ENCODE measurements at places on chromosomes 1 and 21.

- DNase-seq, result no peak
Observed at GRCh38 chr1:161185282-161185682, 8.0 kb upstream of the B4GALT3 start.

DNA sequence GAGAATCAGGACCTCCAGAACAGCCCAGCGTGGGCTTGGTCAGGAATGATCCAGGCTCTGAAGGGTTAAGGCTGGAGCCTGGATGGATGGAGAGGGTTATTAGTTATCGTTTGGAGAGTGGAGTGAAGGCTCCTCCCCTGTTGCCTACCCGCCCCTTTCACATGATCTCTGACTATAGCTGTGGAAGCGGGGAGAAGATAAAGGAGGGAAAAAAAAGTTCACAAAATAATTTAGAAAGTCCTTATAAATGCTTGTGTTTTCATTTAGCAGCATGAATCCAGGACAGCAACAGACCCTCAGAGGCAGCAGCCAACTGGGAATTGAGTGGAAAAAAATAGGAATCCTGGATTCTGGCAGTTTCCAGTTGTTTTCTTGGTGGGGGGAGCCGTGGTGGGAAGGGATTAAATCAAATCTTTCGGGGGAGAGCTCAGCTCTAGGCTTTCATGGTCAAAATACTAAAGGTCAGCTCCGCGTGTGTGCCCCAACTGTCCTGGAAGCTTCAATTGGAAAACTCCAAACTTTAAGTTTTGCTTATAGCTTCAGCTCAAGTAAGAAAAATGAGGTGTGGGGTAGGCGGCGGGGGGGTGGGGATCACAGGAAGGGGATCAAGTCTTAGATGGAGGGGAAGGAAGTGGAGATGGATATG, 595 bp upstream of the DDR2 start:
- DNase-seq, result no peak

- DNase-seq, result no peak
Observed at GRCh38 chr1:37866491-37866890, 7.1 kb upstream of the MTF1 start.

GRCh38 chr1:199273837-199274379, 635.1 kb downstream of the PTPRC start:
- DNase-seq, result peak; percentile 31

DNA sequence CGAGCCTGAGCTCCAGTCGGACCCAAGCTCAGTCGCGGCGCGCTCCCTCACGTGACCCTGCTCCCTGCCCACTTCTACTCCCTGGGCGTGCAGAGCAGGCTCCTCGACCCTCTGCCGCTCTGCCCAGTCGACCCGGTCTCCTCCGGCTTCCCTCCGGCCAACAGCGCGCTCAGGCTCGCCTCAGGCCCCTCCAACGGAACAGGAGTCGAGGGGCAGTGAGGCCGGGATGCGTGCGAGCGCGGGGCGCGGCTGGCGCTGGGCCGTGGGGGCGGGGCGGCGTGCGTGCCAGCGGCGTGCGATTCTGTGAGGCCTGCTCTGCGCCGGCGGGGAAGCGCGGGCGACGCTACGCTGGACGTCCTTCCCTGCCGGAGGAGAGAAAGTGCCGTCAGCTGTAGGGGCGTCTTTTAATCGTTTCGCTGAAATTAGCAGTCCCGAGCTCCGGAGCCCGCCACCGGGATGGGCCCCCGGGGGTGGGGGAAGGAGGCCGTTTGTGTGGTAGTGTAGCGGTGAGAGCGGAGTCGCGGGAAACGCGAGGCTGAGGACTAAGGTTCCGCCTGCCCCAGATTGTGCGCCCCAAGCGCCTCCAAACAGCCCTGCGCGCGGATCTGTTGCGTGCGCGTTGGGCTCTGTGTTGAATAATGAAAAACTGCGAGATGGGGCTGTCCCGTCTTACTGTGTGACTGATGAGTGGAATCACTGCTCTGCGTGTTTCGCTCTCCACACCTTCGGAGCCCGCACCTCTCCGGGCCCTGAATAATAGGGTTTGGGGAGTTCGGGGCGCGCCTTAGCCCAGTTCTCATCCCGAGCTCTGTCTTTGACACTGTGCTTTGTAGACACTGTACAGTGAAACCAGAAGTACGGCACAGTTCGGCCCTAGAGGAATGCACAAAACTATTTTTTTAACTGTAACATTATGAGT, at the start of gene ACBD6:
Gene ACBD6 (minus strand): TSS at position 217 of the 919 bp plus-strand sequence. CDS start 311 bp downstream, outside the sequence.
- peak; percentile 84 for DNase-seq

GRCh38 chr1:226349801-226350518, 41.0 kb upstream of the LIN9 start:
- no peak for DNase-seq

GRCh38 chr1:26478159-26478558, 5.9 kb downstream of the HMGN2 start:
- no peak for DNase-seq

- DNase-seq, result no peak
Observed at GRCh38 chr1:150577557-150578271, 1.7 kb downstream of the MCL1 start.

DNA sequence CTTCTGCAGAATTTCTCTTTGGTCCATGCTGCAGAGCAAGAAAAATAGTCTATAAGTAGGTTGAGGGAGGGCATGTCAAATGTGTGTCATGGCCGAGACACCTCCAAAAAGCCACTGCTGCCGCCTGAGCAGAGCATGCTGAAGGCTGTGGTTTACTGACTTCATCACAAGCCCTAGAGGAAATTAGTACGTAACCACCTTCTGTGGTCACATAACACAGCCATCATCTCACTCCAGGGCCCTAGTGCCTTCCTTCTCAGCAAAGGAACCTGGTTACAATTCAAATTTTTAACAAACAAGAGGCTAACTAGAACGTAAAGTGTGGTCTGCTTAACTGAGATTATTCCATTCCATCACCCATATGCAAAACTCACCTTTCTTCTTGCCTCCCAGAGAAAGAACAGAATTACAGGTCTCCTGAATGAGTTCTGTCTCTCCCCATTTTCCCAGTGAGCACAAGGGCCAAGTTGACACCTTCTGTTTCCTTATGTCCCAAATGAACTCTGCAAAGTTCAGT, at the start of gene PTPN22:
Gene PTPN22 (minus strand): TSS at position 116 of the 517 bp plus-strand sequence.
- no peak for DNase-seq

- DNase-seq, result no peak
Observed at GRCh38 chr1:167565922-167566321, 12.4 kb upstream of the CREG1 start.

GRCh38 chr1:234970731-234971476, 157.7 kb downstream of the TOMM20 start:
- no peak for DNase-seq

DNA sequence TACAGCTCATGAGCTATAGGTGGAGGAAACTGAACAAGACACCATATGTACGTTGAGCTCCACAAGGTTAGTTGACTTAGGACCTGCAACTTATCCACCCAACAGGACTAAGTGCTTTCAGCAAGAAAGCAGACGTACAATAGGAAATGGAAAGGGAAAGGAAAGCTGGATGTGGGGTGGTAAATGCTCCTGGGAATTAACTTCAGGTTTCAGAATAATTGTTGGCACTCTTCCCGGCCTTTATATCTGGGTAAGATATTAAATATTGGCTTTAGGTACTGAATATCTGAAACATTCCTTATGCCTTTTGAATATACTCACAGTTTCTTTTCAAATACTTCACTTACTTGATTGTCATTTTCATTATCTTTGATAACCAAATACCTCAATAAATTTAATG, 36.3 kb downstream of the GLMN start:
- no peak for DNase-seq

- no peak for DNase-seq
Observed at GRCh38 chr1:43274125-43274803, 4.5 kb downstream of the TMEM125 start.

DNA sequence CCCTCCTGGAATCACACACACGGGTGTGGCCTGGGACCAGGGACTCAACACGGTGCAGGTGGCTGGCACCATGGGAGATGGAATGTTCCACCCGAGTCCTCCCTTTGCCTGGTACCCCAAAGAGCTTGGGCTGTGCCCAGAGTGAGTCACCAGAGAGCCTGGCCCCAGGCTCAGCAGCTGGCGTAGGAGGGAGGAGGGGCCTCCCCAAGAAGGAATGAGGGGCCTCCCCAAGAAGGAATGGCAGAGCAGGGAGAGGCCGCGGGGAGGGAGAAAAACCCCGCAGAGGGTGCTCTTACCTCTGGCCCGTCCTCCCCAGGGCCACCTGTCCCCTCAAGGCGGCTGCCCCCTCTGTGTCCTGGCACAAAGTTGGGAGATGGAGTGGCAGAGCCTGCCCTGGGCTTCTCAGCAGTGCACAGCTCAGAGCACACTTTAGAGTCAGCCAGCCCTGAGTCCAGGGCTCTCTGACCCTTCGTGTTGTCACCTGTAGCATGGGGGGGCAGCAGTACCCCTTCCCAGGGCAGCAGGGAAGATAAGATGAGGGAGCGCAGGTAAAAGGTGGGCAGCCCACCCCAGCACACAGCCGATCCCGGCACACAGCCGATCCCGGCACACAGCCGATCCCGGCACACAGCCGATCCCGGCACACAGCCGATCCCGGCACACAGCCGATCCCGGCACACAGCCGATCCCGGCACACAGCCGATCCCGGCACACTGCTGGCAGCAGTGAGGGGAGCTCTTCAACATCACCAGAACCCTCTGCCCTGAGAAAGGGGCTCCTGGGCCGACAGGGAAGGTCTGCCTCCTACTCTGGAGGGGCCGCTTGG, 20.2 kb upstream of the KCNAB2 start:
- peak; percentile 55 for DNase-seq

DNA sequence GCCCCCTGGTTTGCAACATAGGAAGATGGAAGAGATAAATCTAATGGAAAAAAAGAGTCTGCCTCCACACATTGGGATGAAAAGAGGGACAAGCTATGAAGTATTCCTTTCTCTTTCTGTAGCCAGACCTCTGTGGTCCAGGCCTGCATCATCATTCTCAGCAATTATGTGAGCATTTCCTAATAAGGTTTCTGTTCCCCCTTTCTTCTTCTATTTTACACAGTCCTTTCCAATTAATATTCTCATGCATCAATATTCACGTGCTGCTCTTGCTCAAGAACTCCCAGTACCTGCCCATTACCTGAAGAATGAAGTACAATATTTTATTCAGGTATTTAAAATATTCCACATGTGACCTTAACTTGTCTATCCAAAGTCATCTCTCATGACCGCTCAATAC, 8.2 kb upstream of the SLC30A1 start:
- no peak for DNase-seq

- no peak for DNase-seq
Observed at GRCh38 chr1:158149175-158149574, 31.5 kb upstream of the CD1D start.

- DNase-seq, result peak; percentile 39
Observed at GRCh38 chr21:37207441-37208009, 59.6 kb downstream of the VPS26C start.

DNA sequence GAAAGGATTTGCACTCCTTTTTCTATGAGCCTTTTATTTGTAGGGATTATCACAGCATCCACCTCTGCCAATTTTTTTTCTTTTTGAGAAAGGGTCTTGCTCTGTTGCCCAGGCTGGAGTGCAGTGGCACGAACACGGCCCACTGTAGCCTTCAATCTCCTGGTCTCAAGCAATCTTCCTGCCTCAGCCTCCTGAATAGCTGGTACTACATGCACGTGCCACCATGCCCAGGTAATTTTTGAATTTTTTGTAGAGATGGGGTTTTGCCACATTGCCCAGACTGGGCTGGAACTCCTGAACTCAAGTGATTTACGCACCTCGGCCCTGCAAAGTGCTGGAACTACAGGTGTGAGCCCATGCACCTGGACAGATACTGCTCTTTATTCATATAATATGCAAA, 2.1 kb downstream of the SAMSN1 start:
- DNase-seq, result no peak

DNA sequence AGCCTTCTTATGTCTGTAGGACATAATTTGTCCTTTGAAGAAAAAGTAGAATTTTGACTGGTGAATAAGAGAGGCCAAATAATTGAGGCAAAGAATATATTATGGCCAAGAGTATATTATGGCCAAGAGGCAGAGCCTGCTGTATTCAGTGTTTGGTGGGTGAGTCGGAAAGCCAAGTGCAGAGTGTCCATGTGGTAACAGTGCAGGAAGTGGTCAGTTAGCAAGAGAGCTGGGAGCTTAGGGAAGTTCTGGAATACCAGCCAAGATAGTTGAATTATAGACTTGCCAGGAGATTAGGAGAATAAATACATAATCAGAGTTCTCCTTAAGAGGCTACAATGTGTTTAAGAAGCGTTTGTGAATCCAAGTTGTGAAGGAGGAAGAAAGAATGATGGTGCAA, 131.5 kb upstream of the LMO4 start:
- DNase-seq, result no peak

DNA sequence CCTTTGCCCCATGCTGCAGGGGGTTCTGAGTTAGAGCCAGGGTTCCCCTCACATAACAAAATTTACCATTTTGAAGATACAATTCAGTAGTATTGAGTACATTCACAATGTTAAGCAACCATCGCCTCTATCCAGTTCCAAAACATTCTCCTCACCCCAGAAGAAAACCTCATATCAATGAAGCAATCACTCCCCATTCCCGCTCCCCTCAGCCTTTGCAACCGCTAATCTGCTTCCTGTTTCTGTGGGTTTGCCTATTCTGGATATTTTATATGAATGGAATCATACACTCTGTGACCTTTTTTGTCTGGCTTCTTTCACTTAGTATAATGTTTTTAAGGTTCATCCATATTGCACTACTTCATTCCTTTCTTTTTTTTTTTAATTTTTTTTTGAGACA, 32.9 kb downstream of the SERINC2 start:
- DNase-seq, result no peak
